ENCODE measurements at places on chromosomes 7 and 10. TPM values are rescaled to one million over a fixed set of nuclear protein-coding genes. Genes with fewer than 3 reads are reported as not detected.

GRCh38 chr10:14102056-14102455, 228.7 kb downstream of the FRMD4A start:
- DNase-seq: no peak

GRCh38 chr7:50492770-50493519, 42.8 kb upstream of the FIGNL1 start:
- DNase-seq: no peak

DNA sequence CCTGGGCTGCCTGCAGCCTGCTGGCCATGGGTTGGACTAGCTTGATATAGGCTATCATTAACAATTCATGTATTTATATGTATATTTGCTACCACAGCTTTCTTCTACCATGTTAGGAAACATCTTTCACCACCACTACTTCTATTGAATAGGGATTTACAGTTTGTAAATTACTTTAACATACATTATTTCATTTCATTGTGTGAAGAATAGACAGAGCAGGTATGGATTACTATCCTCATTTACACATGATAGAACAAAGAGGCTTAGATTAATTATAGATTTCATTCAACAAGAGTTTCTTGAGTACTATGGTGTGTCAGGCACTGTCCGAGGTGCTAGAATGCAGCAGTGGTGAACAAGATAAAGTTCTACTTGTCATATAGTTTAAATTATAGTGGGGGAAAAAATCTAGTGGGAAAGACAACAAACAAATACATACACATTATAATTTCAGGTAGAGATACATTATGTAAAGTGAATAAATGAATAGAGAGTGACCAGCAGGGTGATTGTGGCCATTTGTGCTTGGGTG, 20.6 kb downstream of the VTI1A start:
- DNase-seq: no peak

DNA sequence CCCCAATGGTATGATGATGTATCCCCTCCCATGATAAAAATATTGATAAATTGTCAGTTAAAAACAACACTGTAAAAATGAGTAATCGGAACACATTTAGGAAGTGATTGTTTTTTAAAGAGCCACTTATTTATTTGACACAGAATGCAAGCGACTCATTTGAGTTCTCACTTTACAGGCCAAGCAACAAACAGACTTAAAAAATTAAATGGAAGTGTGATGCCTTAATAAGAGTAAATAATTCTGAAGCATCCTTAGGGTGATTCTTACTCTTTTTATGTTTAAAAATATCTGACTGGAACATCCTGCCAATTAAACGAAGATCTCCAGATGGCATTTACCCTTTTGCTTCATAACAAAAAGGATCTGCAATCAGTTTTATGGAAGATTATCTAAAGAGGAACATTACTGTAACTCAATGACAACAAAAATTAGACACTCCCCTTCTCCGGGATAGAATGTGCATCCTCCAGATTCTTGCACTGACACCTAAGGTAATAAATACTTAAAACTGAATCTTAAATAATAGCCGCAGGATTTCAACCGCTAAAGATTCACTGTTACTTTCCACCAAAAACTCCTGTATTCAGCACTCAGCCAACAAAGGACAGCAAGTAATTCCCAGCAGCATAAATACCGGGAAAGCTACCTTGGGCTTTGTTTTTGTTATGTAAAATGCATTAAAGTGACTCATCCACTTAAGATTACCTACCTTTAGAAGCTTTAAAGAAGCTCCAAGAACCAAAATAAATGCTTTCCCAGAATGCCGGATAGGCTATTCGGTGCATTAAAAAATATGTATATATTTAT, 1.7 kb downstream of the CACNA2D1 start:
- no peak for DNase-seq

GRCh38 chr10:32318476-32318896, 28.5 kb downstream of the EPC1 start:
- no peak for DNase-seq

The TMEM196 gene
- not detected for total RNA-seq

The GPR26 gene
- 0.37 TPM for total RNA-seq

The C7orf57 gene
- 2.8 TPM for total RNA-seq

The SBDS gene
- total RNA-seq: 64.6 TPM

All from testis (tissue), 5 donors.